ENCODE measurements at places on chromosomes 12 and 14. TPM values are rescaled to one million over a fixed set of nuclear protein-coding genes. Genes with fewer than 3 reads are reported as not detected.

Gene DPPA3
- not detected for total RNA-seq

Gene CABP1
- total RNA-seq: 0.16 TPM

Gene AQP6
- total RNA-seq: not detected

Gene OASL
- total RNA-seq: 5.9 TPM

Gene ASIC1
- 2.1 TPM for total RNA-seq

Gene GZMH
- total RNA-seq: not detected

Gene SERPINA1
- total RNA-seq: 4.3 TPM

Gene ADCY4
- 4.5 TPM for total RNA-seq

Gene NAV3
- 0.52 TPM for total RNA-seq

Gene GPR135
- 0.56 TPM for total RNA-seq

Gene GPX2
- 68.1 TPM for total RNA-seq

Gene RNASE2
- not detected for total RNA-seq

Gene GPR65
- 0.20 TPM for total RNA-seq

Gene C12orf56
- total RNA-seq: 3.3 TPM

Gene LALBA
- total RNA-seq: not detected

All from esophagus mucosa (tissue), 1 donor.